ENCODE measurements at places on chromosomes 1 and 21. TPM values are rescaled to one million over a fixed set of nuclear protein-coding genes. Genes with fewer than 3 reads are reported as not detected.

XKR8 gene
- total RNA-seq, result 10.9 TPM

FAM151A gene
- total RNA-seq, result not detected

CHODL gene
- not detected for total RNA-seq

EPHB2 gene
- 8.8 TPM for total RNA-seq

ESPN gene
- total RNA-seq, result 2.1 TPM

CELA3A gene
- not detected for total RNA-seq

CDC7 gene
- 2.4 TPM for total RNA-seq

BSND gene
- under 0.01 TPM for total RNA-seq

GLIS1 gene
- not detected for total RNA-seq

PTGFR gene
- 0.78 TPM for total RNA-seq

FCMR gene
- 4.9 TPM for total RNA-seq

VCAM1 gene
- total RNA-seq, result 3.8 TPM

ELAVL4 gene
- total RNA-seq, result not detected

Measured in upper lobe of left lung (tissue), 6 donors.